ENCODE measurements at places on chromosomes 2 and 18.

DNA sequence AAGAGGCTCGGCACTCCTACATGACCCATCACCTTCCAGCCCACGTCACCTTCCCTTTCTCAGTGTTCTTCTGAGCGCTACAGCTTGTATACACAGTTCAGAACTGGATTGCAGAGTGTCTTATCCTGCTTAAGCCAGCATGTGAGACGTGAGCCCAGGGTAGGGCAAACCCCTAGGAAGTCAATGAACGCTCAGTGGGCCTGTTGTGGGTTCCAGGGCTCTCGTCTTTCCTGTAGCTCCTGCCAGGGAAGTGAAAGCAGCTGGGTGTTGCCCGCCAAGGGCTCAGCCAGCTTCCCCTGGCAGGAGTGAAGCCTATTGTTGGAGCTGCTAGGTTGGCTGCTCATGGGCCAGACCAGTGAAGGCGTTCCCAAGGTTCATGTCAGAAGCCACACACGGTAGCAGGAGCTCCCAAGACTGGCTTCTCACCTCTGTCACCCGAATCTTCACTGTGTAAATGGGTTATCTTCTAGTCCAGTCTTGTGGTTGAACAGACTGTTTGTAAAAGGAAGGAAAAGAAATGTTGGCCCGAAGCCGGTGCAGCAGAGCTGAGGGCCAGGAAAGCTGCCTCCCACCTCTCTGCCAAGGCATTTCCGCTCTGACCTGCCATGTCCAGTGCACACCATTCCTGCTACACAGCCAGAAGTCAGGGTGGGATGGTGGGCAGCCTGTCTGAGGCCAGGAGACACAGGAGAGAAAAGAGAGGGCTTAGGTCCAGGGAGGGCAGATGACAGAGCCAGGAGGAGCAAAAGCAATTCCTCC, 69.6 kb upstream of the RMDN2 start:
- no peak for DNase-seq

GRCh38 chr2:30445266-30445821, 1.7 kb upstream of the LCLAT1 start:
- no peak for DNase-seq

DNA sequence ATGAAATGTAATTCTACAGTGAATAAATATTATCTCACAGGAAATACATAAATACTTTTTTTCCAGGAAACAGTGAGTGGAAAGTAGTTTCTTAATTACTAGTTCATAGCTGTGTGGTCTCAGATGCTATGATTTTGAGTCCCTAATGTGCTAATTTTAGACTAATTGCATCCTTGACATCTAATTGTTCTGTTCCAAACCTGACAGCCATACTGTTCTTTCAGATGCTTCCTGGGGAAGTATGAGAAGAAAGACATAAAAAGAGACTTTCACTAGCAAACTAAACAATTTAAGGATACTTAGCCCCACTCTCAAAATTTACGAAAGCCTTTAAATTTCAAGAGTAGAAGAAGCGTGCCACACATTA, 350.9 kb upstream of the CDH20 start:
- DNase-seq = no peak

GRCh38 chr2:205141381-205141780, 540.9 kb upstream of the NRP2 start:
- DNase-seq = no peak

- DNase-seq = no peak
These were observed 81.6 kb downstream of the MAP2 start for GRCh38 chr2:209505410-209505809.

GRCh38 chr2:126657148-126657635, 1.2 kb downstream of the GYPC start:
- DNase-seq = peak; percentile 71

DNA sequence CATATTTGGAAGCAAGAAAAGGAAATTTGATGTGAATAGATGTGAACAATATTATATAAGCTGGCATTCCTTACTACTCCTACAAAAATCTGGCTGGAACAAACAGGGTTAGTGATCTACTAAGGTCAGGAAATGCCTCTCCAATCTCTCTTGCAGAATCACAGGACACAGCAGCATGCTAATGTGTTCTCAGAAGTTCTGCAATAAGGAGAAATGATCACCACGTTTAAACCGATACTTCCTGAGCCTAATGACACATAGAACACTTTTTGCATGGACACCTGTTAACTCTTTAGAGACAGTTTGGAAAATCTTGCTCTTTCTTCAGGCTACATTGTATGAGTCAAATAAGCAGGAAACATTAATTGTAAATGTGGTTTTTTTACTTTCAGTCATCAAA, 89.6 kb upstream of the MAP3K20 start:
- DNase-seq = no peak

DNA sequence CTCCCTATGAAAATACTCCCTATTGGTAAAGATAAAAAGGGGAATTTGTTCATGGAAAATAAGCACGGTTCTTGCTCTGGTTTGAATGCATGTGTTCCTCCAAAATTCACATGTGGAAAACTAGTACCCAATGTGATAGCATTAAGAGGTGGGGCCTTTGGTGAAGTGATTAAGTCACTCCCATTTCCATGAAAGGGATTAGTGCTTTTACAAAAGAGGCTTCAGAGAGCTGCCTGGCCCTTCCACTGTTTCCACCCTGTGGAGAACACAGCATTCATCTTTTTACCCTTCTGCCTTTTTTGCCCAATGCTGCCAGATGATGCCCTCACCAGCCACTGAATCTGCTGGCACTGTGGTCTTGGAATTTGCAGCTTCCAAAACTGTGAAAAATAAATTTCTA, 666.8 kb downstream of the ARHGAP15 start:
- no peak for DNase-seq

GRCh38 chr2:142724186-142724585, 153.3 kb upstream of the KYNU start:
- no peak for DNase-seq

DNA sequence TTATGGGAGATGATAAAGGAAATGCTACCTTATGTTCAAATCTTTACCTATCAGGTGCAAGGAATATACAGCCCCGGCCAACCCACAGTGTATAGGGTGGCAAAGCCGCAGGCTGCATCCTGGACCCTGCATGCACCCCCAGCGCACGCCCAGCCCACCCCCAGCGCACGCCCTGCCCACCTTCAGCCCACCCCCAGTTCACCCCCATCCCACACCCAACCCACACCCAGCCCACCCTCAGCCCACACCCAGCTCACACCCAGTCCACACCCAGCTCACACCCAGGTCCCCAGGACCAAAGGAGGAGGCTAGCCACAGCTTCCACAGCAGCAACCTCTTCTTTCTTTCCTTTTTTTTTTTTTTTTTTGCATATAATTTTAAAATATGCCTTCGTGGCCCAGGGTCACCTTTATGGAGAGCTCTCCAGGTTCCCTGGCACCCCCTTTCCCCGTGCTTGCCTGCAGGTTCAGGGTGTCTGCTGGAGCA, 120.9 kb downstream of the PTGR3 start:
- DNase-seq = no peak

DNA sequence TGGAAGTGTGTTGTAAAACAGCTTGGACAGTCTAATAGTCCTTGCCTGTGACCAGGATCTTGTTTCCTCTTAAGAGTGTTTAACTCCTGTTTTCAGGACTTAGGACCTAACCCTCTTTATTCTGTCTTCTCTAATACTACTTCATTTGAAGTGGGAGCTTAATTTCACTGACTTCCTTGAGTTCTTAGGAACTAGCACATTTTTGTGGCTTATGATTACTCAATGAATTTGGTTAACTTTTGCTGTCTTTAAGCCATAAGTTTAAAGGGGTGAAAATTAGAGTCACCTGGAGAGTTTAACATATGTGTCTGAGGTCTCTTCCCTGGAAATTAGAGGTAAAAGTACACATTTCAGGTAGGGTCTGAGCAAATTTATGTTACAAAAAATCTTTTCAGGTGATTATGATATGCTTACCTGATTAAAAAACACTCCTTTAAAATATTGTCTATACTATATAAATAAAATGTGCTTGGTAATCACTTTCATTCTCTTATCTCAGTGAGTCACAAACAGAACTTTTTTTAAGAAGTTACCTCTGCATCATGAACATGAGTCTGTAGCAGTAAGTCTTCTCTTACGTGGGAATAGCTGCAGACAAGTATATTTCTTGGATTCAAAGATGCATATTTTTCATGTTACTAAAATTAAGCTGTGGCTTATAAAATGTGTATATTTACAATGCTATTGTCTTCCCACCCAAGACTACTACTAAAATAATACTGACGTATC, 52.7 kb downstream of the ATP9B start:
- no peak for DNase-seq

DNA sequence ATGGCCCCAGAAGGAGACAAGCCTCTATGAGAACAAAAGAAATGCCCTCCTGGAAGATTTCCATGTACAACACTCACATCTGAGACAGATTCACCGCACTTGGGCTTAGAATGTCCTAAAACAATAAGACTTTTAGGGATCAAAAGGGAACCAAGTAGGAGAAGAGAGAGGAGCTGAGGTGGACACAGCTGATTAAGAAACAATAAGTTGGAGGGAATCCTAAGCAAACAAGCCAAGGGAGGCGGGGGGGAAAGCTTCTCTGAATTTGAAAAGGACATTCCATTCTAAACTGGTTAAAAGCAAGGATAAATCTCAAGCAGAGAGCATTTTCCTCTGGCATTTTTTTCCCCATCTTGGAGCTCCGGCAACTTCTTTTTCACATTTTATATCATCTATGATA, 9.9 kb downstream of the ACVR1 start:
- no peak for DNase-seq

Data from stimulated activated naive CD8-positive, alpha-beta T cell treated with anti-CD3 and anti-CD28 coated beads, Interleukin-15, Interleukin-2, amounts not matched to agents 100 U/mL and 50 U/mL, for 24 hours (primary cell).